ENCODE measurements at places on chromosomes 1 and 21.

DNA sequence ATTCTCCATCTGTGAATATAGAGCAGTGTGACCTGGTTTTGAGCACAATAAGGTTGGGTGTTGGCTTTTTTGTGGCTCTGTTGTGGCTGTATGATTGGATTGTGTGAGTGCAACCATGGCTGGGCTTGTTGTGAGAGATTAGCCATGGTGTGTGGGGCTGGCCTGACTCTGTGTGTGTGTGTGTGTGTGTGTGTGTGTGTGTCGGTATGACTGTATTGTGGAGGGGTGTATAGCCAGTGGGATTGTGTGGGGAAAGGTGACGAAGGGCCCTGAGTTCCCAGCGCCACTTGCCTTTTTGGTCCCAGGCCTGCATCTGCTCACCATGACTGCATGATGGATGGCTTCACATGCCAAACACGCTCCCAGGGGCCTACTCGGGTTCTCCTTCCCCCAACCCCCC, 5.9 kb upstream of the SLC6A9 start:
- peak; percentile 57 for DNase-seq

DNA sequence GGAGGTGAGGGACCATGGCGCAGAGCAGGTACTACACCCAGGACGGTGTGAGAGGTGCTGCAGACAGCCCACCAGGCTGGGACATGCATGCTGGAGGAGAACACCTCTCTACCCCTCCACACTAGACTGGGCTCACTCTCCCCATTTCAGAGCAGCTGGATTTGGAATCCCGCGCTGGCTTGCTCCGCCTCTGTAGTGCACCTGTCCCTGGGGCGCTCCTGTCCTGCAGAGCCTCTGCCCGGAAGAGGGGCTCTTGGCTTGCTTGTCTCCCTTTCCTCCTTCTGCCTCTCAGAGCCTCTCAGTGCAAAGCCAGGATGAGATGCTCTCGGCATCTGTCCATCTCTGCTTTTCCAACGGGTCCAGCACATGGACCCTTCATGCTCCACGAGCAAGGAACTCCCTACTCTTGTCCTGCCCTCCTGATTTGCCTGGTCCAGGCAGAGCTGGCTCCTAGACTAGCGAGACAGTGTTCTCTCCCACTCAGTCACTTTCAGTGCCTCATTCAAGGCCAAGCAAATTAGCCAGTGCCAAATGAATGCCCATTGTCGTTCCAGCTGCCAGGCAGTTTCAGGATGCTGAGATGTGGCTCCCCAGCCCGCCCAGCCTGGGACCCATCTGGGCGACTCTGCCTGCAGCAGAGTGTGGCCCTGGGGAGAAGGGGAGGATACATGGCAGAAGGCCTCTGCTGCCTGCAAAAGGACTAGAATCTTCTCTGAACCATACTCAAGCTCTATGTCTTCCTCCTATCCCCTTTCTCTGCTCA, 33.7 kb downstream of the CDCA8 start:
- DNase-seq = no peak

GRCh38 chr1:83704350-83704749, 294.6 kb downstream of the TTLL7 start:
- no peak for DNase-seq

- DNase-seq = no peak
Observed at GRCh38 chr1:184166485-184166884, 115.0 kb downstream of the TSEN15 start.

GRCh38 chr1:30189818-30190500, 533.4 kb downstream of the MATN1 start:
- DNase-seq = no peak

- no peak for DNase-seq
Observed at GRCh38 chr1:86416343-86416742, 7.6 kb upstream of the CLCA2 start.

- no peak for DNase-seq
Observed at GRCh38 chr21:15455819-15456462, 273.8 kb upstream of the USP25 start.

- DNase-seq = no peak
Observed at GRCh38 chr1:45093334-45093733, 81.3 kb downstream of the UROD start.

DNA sequence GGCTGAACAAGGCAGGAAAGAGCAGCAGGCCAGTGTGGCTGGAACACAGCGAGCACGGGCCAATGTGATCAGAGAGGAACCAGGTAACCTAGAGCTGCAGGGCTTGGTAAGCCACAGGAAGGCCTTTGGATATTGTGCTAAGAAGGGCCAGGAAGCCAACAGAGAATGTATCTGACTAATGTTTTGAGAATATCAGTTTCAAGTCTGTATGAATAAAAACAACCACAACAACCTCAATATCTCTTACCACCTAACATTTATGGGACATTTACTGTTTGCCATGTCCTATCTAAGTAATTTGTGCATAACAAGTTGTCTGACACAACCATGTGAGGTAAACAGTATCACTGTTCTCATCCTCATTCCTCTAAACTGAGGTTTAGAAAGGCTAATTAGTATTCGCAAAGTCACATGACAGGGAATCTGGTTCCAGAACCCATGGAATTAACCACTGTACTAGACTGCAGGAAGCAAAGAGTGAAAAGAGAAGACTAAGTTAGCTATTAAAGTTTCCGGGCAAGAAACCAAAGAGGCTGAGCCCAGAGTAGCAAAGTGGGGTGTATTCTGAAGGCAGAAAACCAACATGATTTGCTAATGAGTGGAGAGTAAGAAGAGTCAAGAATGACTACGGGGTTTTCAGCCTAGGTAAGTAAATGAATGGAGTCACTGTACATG, 38.9 kb downstream of the SPRTN start:
- DNase-seq = no peak

GRCh38 chr1:90836345-90836679, 119.2 kb upstream of the BARHL2 start:
- no peak for DNase-seq

DNA sequence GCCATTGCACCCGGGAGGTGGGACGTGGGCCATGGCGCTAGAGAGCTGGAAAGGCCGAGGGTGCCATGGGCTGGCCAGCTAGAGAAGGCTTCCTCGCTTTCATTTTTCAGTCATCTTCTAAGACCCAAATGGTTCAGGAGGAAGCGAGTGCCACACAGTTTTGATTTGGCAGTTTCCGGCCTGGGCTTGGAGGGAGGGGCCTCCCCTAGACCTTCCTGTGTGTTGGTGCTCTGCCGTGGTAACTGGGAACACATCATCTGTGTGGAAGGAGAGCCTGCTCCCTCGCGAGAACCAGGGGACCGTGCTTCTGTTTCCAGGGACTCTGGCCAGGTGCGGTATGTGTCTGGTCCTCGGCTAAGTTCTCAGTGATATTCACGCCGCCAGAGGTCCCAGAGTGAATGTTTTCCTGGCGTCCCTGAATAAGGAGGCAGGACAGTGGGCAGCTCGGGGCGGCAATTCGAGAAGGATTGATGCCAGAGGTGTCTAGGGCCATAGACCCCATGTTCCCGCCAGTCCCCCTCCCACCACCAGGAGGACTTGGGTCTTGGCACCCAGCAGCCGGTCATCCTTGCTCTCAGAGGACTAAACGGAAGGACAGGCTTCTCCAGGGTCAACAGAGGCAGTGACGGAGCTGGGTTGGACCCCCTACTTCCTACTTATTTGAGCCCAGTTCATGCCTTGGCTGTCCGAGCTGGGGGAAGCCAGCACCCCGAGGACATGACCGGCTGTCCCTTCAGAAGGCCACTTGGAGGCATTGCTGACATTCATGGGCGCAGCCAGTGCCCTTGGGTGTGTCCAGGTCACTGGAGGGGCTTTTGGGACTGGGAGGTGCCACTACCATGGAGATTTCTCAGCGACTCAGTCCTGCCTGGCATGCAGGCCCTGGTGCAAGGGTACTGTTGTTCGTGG, 2.7 kb upstream of the NPHP4 start:
- DNase-seq = no peak

DNA sequence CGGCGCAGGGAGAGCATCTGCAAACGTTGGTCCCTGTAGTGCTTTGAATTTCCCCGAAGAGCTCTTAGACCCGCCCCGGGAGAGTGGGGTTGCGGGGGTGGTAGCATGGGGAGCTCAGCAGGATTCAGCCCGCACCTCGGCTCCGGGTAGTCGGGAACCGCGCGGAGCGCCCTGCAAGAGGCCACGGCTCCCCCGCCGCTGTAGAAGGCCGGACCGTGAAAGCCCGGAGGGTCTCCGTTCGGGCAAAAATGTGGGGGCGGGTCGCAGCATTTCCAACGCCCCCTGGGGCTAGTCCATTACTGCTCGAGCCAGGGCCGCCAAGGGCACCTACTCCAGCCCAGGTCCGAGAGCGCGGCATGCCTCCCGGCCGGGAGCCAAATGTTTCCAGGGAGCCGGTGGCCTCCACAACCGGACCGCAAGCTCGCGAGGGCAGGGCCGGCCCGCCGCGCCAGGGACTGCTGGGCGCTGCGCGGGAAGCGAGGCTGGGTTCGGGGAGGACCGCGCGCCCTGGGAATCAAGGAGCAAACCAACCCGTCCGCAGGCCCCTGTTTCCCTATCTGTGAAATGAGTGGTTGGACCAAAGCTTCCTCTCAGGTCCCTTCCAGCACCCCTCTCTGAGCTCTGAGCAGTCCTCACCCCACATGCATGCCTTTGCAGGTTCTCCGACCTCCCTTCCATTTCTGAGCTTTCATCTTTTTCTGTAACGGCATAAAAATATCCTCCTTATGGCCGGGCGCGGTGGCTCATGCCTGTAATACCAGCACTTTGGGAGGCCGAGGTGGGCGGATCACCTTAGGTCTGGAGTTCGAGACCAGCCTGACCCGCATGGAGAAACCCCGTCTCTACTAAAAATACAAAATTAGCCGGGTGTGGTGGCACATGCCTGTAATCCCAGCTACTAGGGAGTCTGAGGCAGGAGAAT, 775 bp upstream of the TMEM63A start:
- DNase-seq = peak; percentile 23

GRCh38 chr21:41374177-41374712, 12.4 kb downstream of the MX2 start:
- no peak for DNase-seq

- peak; percentile 53 for DNase-seq
Observed at GRCh38 chr1:208174731-208175507, 69.3 kb downstream of the PLXNA2 start.

DNA sequence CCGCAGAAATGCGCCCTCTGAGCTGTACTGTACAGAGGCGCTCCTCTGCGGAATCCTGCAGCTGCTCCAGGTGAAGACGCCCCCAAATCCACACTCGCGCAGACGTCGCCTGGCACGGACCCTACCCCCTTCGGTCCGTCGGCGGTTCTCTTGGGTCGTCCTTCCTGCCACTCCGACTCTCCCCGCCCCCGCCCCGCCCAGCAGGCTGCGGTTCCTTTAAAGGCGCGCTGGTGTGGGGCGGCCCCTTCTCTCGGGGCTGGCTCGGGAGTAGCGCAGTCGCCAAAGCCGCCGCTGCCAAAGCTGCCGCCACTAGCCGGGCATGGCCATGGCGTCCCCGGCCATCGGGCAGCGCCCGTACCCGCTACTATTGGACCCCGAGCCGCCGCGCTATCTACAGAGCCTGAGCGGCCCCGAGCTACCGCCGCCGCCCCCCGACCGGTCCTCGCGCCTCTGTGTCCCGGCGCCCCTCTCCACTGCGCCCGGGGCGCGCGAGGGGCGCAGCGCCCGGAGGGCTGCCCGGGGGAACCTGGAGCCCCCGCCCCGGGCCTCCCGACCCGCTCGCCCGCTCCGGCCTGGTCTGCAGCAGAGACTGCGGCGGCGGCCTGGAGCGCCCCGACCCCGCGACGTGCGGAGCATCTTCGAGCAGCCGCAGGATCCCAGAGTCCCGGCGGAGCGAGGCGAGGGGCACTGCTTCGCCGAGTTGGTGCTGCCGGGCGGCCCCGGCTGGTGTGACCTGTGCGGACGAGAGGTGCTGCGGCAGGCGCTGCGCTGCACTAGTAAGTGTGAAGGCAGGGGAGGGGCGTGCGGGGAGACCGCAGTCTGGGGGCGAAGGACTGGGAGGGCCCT, at the start of gene RASSF5:
Gene RASSF5 (plus strand): TSS at position 248 of the 846 bp plus-strand sequence. CDS start 72 bp downstream, at position 320.
- DNase-seq = peak; percentile 55

DNA sequence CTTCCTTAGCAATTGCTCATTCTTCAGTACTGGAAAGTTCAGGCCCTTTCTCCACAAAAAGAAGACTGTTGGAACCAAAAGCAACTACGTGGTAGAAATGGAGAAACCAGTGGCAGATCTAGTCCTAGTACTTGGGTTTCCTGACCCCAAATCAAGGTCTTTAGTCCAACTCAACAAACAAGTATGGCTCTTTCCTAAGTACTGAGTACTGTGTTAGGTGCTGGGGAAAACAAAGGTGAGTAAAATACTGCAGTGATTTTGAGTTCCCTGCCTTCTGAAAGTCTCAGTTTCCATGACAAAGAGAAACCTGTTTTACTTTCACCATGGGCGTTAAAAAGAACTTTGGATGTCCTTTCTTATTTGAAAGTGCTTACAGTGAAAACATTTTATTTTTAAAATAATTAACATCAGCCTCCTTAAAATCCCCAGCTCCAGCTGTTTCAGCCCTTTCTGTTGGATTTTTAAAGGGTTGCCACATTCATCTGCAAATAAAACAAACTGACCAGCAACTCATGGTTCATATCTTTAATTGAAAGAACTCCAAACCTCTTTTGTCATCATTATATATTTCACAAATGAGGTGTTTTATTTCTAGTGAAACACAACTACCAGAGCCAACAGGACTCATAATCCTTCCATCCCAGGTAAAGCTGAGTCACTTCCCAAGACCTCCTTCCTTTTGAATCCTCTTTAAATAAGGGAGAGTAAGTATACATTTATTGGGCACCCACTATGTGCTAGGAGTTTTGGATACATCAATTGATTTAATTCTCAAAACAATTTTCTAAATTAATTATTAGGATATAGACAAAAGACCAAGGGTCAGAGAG, 35.4 kb downstream of the PLPP3 start:
- DNase-seq = no peak

DNA sequence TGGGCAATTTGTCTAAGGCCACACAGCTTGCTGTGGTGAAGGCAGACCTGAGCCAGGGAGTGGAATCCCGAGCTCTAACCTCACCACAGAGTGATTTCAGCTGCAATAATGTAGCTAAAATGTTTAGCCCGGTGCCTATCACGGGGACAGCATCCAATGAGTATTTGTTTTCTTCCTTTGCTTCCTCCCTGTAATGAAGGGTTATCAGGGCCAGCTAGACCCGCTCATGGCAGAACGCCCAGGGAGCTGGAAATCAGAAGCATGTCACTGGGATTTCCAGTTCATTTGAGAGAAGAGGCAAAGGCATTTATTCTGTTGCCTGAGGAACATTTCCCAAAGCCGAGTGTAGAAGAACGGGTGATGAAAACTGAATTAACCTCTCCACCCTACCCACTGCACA, 183.1 kb downstream of the ZSCAN20 start:
- no peak for DNase-seq

- no peak for DNase-seq
Observed at GRCh38 chr1:182391028-182391361, 595 bp downstream of the GLUL start.

GRCh38 chr1:102572637-102573036, 535.7 kb downstream of the COL11A1 start:
- DNase-seq = no peak
